ENCODE measurements at places on chromosomes 6 and 20.

DNA sequence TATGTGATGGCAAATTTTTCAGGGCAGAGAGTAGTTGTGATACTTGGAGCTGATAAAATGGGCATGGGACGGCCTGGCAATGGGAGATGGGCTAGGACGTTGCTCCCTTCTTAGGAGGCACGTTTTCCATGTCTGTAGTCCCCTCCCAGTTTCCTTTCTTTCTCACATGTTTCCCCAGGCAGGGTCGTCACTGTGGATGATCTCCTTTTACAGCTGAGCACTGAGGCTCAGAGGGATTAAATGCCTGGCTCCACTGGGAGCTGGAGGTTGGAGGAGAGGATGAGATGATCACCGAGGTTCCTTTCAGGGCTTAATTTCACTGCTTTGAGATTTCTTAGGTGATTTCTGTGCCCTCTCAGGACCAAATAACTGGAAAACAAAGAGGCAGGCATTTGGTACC is 136.7 kb downstream of the SOBP start:
- no peak for DNase-seq

- peak; percentile 32 for DNase-seq
Measured at GRCh38 chr20:8853805-8854338, 215.0 kb upstream of the PLCB4 start.

- no peak for DNase-seq
Measured at GRCh38 chr6:151772446-151772845, 35.0 kb upstream of the ESR1 start.

- no peak for DNase-seq
Measured at GRCh38 chr20:56656632-56657031, 27.5 kb downstream of the TFAP2C start.

- DNase-seq: no peak
Measured at GRCh38 chr6:125951323-125951722, 5.2 kb upstream of the HINT3 start.

GRCh38 chr20:47456952-47457724 is 44.5 kb upstream of the NCOA3 start:
- no peak for DNase-seq

- DNase-seq: no peak
Measured at GRCh38 chr20:36845288-36845971, 30.5 kb upstream of the TLDC2 start.

DNA sequence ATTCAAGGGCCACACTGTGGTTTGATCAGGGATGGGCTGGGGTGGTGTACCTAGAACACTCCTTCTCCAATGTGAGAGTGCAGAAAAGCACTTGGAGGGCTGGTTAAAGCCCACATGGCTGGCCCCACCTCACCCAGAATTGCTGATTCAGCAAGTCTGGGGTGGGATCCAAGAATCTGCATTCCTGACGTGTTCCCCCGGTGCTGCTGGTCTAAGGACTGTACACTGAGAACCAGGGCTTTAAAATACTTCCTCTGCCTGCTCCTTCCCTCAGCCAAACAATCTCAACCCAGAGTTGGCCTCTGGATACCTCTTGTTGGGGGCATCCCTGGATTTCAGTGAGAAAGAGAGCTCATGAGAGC is 13.4 kb upstream of the OCSTAMP start:
- DNase-seq: no peak

GRCh38 chr6:33927616-33928015 is 123.8 kb upstream of the MLN start:
- DNase-seq: no peak

DNA sequence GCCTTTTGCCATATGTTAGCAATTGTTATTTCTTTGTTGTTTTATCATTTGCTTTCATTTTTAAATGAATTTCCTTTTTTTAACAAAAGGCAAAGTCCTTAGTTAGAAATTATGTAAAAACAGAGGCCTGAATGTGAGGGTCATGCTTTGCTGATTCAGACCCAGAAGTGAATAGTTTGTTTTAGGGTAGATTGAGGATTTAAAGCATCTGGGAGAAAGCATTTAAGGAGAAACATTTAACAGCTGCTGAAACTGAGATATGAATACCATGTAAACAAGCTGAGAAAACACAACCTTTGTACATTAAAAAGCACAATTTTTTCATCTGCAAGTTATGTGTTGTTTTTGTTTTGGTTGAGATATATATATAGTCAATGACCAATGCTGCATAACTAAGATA is 8.0 kb downstream of the HTR1B start:
- no peak for DNase-seq

DNA sequence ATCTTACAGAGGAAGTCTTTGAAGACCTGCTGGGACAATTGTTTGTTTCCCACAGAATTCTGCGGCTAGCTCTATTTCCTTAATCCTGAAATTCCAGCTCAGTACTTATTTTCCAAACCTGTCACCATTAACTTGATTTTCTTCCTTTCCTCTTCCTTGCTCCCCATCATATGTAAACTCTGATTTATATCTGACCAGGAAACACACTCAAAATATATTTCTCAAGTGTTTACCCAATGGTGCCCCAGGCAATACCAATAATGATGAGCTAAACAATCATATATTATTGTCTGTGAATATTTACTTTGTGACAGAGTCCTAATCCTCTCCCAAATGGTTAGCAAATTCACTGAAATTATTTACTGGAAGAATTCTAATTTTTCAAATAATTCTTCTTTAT is 597.3 kb downstream of the PKHD1 start:
- DNase-seq: no peak

GRCh38 chr20:62631336-62632308 is 10.7 kb upstream of the SLCO4A1 start:
- DNase-seq: no peak

DNA sequence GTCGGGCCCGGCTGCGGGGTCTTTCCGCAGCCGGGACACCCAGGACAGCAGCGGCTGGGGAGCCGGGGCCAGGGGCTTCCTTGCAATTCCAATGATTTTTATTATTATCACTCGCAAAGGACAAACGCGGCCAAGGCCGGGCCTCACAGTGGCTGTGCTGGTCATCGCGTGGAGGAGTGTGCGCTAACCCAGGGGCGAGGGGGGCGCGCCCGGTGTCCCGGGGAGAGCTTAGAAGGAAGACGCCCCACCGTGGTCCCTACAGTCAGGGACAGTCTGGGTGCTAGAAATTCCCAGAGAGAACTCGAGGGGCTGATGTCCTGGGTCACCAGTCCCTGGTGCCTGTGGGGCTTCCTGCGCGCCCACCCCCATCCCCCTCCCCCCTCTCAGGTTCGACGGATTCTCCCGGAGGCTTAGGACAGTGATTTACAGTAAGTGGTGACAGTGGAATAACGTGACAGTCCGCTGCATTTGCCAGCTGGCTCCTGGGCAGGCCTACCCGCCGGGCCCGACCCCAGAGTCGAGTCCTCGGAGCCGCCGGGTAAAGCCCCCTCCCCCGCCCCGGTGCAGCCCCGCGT is 9.5 kb downstream of the FOXC1 start:
- DNase-seq: peak; percentile 33

DNA sequence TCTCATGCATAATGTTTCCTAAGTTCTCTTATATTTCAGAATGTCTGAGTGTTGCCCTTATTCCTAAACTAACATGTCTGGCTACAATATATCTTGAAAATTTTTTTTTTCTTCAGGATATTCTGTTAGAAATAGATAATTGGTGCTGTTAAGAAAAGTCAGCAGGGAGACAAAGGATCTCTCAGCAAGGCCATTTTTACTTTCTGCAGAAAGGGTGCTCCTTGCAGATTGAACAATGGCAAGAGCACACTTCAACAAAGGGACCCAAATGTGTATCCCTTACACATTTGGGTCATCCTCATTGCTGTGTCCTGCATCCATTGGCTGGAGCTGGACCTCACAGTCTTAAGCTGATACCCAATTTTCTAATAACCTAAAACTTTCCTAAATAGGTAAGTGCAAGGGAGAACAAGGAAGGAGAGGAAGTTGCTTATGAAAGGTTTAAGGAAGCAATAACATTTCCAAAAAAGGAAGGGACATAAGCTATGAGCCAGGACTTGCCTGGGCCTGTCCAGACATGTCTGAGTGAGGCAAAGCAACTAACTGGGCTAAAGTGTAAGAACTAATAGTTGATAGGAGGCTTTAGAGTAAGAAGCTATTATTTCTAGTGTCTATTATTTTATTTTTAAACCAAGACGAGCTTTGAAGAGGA is 429.6 kb downstream of the BCKDHB start:
- DNase-seq: no peak

DNA sequence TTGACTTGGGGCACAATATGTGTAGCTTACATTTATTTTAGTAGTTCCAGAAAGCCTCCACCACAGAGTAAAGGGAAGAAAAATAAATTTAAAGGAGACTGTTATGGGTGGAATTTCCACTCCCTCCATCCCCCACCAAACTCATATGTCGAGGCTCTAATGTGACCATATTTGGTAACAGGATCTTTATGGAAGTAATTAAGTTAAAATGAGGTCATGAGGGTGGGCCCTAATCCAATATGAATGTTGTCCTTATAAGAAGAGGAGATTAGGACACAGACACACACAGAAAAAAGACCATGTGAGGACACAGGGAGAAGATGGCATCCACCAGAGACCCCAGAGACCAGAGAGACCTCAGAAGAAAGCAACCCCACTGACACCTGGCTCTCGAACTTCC is 189.7 kb downstream of the EDN1 start:
- no peak for DNase-seq

- no peak for DNase-seq
Measured at GRCh38 chr6:17836293-17836692, 129.6 kb upstream of the NUP153 start.

DNA sequence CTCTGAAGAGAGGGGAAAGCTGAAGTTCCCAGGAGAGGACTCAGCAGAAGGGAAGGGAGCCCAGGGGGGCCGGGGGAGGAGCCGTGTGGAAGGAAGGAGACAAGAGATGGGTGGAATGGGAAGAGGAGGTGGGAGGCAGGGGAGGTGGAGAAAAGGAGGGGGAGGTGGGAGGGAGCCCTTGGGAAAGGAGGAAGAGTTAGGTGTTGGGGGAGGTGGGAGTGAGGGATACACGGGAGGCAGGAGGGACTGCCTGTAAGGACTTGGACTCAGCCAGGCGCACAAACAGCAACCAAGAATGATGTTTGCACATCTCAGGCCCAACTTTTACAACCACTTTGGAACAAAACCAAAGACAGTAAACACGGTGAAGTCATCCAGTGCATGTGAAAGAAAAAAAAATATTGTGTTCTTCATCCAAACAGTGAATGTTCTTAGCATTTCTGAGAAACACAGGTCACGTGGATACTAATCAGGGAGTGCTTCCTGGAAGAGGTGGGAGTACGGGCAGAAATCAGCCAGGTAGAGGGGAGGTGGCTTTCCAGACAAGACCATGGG is 17.4 kb upstream of the LSM14B start:
- no peak for DNase-seq

GRCh38 chr6:33772082-33772830 is 16.7 kb downstream of the LEMD2 start:
- no peak for DNase-seq

DNA sequence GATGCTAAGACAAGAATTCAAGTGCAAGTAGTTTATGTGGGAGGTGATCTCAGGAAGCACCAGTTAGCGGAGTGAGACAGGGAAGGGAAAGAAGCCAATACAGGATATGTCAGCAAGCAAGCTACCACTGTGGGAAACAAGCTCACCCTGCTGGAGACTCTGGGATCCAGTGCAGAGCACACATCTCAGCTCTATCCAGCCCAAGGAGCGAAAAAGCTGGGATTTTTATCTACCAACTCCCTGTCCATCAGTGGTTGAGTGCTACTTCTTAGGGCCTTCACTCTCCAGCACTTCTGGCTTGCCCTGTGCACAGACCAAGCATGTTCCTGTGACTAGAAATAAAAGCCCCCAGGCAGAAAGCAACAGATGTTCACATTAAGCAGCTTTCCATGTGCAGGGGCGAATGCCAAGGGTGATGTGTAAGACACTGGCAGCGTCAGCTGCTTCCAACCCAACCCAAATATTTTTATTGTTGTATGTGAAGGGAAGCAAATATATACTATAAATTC is 10.8 kb upstream of the RNF24 start:
- DNase-seq: peak; percentile 74

GRCh38 chr20:61173961-61174725 is 77.9 kb upstream of the CDH4 start:
- no peak for DNase-seq

DNA sequence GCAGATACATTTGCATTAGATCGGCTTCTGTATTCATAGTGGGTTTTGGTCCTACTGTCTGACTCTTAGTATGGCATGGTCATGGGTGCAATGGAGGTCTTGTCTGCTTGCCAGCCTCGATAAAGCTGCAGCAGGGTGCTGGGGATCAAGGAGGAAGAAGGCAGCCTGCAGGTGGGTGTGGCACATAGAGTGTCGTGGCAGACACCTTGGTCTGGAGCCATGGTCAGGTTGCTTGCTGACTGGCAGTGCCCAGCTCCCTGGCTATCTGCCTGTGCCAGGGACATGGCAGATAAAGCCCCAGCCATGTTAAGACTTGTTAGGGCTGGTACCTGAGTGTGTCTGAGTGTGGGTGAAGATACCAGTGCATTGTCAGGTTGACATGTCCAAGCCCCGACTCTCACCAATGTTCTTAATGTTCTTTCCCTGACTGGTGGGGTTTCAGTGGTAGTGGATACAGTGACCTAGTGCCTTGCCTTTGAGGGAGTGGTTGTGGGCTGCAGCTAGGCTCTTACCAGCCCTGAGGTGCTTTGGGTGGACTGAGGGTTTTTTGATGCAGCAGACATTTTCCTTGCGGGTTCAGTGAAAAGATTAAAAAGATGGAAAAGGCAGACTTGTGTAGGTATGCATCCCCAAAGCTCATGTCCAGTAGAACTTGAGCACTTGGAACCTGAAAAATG is 1.8 kb downstream of the FAM83D start:
- no peak for DNase-seq

GRCh38 chr6:110140650-110141049 is 38.8 kb downstream of the WASF1 start:
- no peak for DNase-seq

GRCh38 chr6:143964674-143965081 is 43.4 kb downstream of the PLAGL1 start:
- DNase-seq: peak; percentile 36

DNA sequence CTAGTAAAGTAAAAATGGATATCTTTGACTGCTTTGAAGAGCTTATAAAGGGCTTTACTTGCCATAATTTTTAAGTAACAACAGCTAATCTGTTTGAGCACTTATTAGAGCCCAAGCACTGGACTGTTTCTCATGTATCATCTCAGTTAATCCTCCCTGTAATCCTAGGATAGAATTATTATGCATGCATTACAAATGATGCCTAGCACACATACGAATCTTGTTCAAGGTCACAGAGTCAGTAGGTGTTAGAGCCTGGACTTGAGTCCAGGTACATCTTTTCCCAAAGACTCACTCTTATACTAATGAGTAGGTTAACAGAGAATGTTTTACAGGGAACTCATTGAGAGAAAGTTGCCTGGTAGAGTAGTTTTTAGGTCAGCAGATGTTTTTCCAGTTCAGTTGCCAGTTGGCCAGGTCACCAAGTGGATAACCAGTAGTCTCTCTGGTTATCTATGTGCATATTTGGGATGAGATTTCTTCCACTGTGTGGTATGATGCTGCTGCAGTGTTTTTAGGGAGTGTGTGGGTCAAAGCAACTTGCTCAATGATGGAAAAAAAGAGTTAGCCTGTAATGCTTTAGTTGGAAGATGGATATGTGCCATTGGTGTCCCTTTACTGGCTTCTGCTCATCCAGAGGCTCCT is 32.3 kb upstream of the LAMA4 start:
- peak; percentile 41 for DNase-seq

- DNase-seq: no peak
Measured at GRCh38 chr6:38476141-38476540, 163.6 kb downstream of the BTBD9 start.

GRCh38 chr6:165925474-165926156 is 242.0 kb downstream of the TBXT start:
- DNase-seq: no peak

Data from femur (tissue), 1 donor.